ENCODE measurements at places on chromosomes 11 and 22. TPM values are rescaled to one million over a fixed set of nuclear protein-coding genes. Genes with fewer than 3 reads are reported as not detected.

The MPEG1 gene
- 12.8 TPM for polyA plus RNA-seq

The LYVE1 gene
- polyA plus RNA-seq: 99.9 TPM

- DNase-seq: no peak
These were observed 8.4 kb downstream of the MRGPRF start for GRCh38 chr11:69004411-69005182.

DNA sequence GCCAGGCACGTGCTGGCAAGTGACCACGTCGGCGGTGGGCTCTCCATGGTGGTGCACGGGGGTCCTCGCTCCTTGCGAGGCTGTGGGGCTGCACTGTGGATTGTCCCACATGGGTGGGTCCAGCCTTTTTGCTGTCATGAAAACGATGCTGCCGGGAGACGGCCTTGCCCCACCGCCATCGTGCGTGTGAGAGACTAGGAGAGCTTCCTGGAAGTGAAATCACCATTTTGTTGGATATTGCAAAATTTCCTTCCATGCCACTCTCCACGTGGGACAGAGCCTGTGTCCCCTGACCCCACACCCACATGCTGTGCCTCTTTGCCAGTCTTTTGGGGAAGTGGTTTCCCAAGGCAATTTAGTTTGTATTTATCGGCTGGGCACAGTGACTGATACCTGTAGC is 18.2 kb upstream of the GRAMD4 start:
- DNase-seq: no peak

DNA sequence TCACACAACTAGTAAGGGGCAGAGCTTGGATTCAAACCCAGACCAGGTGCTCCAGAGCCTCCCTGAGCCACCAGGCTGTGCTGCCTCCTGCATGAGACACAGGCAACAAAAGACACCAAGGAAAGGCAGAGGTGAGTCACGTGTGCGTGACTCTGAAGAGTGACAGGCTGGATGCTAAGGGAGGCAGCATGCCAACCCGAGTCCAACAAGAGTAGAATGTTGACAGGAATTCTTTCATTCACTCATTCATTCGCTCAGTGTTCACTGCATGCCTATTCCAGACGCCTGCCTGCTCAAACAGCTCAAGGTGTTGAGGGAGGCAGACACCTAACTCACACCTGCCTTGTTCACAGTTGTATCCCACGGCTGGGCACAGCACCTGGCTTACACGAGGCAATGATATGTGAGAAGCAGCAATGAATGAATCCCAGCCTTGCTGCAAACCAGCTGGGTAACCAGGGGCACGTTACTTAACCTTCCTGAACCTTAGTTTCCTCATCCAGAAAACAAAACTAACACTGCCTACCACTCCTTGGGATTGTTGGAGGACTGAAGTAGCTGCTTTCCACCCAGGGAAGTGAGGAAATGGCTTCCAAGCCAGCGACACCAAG is 73.8 kb upstream of the ARFGAP3 start:
- DNase-seq: no peak

DNA sequence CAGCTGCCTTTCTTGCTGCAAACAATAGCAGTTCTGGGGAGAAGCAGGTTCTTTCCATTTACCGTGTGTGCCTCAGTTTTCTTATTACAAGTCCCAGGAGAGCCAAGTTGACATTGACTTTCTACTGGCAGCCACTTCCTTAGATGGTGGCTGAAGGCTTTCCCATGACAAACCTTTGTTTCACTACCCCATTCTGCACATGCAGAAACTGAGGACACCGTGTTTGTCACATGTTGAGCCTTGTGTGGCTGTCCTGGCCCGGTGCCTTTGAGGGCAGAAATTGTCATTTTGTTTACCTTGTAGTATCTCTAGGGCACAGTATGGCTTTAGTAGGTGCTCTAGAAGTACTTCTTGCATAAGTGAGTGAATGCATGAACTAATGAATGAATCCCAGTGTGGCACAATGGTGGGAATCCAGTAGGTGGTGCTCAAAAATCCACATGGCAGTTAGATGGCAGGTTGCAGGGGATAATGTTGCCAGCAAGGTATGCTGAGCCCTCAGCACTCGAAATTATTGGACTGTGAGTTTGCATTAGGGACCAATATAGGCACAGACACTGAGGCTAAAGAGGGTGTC is 101.6 kb downstream of the CSNK2A3 start:
- no peak for DNase-seq
